ENCODE measurements at places on chromosomes 11 and 22.
A peak's percentile ranks its signal among the peaks of the same experiment; 100 is the strongest.

DNA sequence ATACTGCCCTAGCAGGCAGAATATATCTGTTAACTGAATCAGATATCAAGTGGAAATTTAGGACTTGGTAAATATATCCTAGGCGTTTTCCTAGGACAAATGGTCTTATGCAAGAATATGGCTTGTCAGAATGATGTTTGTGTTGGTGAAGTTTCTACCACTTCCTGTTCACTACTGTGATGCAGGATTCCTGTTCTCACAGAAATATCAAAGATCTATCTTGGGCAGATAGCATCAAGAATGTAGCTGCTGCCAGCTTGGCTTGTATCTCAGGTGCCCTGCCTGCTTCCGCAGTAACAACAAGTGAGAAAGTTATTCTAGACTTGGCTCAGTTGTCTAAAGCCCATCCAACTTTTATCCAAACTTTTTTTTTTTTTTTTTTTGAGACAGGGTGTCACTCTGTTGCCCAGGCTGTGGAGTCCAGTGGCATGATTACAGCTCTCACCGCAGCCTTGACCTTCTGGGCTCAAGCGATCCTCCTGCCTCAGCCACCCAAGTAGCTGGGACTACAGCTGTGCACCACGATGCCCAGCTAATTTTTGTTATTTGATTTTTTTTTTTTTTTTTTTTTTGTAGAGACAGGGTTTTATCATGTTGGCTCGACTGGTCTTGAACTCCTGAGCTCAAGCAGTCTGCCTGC lies 61.3 kb downstream of the PPME1 start:
- DNase-seq, result no peak

DNA sequence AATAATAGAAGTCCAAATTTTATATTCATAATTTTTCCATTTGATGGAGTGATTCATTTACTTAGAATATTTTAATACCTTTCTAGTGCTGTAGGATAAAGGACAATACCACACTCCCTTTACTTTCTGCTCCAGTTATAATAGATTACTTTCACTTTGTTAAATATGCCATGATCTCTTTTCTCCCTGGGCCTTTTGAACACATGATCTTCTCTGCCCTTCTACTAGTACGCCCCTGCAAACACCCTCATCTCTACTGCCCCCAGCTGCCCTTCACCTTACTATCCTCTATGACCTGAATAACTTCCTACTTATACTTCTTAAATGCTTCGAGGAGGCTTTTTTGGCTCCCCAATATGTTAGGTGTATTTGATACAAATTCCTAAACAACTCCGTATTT lies 177.3 kb downstream of the GUCY1A2 start:
- no peak for DNase-seq

DNA sequence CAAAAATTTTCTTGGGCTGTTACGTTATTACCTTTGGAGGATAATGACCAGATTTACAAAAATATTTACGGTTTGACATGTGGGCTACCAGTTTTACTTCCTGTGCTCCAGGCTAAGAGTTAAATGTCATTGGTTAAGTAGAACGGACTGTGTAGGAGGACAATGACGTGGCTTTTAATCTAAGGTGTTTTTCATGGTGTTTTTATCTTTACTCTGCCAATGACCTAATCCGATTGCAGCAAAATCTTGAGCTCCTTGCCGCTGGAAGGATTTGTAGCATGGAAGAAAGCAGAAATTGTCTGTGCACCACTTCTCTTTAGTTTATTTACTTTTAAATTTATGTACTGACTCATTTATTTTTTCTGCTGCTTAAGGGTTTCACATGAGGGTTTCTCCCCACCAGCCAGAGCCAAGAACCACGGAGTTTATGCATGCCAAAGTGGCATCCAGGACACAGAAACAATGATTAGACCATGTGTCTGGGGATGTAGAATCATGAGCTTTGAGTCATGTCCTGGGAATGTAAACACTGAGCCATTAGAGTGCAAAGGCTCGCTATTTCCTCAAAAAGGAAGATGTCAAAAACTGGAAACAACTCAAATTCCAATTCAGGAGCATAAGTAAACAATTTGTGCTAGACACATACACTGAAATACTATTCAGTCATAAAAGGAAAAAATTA lies 1.9 kb upstream of the CARD16 start:
- no peak for DNase-seq

DNA sequence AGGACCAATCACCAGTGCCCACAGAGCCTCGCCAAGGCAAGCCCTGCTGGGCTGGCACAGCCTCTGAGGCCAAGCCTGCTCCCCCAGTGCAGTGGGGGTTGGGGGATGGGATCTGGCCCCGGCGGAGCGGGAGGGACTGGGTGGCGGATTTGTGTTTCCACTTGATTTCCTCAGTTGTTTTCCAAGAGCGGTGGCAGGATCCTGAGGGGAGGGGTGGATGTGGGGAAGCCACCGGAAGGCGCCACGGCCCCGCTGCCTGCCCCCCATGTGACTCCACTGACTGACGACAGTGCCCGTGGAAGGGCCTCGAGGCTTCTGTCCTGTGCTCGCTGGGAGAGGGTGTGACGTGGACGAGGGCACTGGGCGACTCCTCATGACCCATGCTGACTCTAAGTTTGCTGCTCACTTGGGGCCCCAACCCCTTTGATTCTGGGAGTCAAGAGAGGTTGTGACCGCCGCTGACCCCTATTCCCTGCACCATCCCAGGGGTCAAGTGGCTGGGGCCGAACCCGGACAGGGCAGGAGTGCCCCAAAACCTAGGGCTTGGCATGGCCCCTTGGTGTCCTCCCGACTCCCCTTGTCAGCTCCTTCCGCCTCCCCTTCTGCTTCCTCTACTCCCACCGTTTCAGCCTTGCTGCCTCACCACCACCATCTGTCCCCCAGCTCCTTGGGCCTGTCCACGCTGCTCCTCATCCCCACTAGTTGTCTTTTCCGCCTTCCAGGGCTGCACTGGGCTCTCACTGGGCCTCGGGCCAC lies 23.5 kb upstream of the PICK1 start:
- no peak for DNase-seq

- no peak for DNase-seq
Measured at GRCh38 chr11:127066401-127067090, 66.0 kb upstream of the KIRREL3 start.

DNA sequence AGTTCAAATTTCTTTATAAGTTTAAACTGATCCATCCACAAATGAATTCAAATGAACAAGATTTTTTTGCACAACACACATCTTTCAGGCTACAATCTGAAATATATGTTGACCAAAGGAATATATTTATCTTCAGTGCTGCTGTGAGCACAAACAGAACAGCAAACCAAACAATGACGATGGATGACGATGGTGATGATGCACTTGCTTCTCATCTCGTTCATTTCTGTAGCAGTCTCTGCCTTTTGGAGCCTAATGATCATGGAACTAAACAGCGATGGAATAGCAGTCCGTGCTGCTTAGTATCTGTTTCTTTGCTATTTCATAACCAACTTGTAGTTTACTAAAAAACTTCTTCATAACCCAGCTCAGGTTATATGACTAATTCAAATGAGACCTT lies 220.7 kb upstream of the BLID start:
- no peak for DNase-seq

- DNase-seq, result no peak
Measured at GRCh38 chr11:126499131-126499752, 143.8 kb downstream of the ST3GAL4 start.

DNA sequence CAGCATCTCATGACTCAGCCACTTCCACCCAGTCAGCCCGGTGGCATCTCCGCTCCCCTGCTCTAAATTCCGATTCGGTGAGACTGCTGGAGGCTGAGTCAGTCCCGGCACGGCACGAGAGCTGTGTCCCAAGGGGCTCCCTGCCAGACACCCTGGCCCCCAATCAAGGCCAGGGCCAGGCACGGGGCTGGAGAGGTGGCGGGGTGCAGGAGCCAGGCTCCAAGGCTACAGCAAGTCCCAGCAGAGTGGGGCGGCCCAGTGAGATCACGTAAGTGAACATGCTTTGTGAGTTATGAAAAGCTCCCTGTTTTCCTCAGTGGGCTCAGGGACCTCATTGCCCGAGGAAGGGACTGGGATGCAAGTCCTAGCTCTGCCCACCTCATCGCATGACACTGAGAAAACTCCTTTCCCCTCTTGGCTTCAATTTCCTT lies 3.0 kb downstream of the C11orf68 start:
- DNase-seq, result no peak

- DNase-seq, result no peak
Measured at GRCh38 chr11:130792772-130793171, 123.5 kb downstream of the SNX19 start.

DNA sequence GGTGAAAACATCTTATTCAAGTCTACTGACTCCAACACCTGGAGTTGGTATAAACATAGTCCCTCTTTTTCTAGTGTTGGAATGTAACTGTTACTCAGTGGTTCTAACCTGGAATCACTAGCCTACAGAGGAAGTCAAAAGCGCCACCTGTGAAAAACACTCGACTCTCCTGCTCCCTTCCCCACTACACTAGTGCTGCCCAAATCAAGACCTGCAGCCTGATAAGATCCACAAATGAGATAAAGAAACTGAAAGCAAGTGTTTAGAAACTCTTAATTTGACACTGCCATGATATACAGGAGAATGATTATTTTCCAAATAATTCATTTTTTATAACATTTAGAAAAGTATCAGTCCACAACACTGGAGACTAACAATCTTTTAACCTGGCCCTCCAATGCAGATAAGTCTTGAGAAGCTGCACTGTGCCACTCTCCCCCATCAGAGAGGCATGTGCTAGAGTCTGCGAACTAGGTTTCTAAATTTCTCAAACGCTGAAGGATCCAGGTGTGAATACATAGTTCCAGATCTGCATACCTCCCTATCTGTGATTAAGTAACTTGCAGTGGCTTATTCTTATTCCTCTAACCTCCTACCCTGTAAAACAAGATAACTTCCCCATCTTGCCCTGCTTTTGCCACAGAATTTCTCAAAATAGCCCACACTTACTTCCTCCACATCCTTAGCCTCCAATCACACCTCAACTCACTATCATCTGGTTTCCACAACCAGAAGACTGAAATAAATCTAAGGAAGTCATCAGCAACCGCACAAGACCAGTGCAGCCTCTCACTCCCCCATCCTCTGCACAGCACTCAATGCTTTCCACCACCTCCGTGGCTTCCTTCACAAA lies 88.1 kb downstream of the RRAS2 start:
- peak; percentile 76 for DNase-seq

DNA sequence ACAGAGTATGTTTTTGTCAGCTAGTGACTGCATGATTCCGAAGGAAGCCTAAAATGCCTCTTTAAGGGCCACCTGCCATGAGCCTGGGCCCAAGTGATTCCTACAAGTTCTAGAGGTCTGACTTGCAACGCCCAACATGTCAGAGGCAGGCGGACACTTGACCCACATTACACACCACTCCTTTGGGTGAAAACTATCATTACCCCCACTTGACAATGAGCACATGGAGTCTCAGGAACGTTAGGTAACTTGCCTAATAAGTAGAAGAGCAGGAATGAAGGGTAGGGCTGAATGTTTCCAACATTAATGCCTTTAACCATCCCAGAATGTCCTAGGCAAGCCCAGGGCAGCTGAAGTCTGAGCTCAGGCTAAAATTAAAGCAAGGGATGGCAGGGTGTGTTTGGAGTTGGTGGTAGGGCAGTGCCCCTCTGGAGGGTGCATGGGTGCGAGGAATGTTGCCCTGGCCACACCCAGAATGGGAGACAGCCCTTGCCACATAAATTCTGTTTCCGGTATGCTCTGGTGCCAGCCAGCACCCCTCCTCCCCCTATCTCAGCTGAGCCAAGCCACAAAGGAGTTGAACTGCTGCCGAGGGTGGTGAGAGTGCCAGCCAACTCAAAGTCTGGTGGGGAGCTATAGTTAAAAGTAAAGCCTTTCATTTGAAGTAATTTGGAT lies 2.5 kb downstream of the PLAAT2 start:
- no peak for DNase-seq

GRCh38 chr11:96162816-96163499 lies 180.0 kb downstream of the MAML2 start:
- DNase-seq, result no peak

- no peak for DNase-seq
Measured at GRCh38 chr11:83220260-83220659, 26.7 kb downstream of the ANKRD42 start.

DNA sequence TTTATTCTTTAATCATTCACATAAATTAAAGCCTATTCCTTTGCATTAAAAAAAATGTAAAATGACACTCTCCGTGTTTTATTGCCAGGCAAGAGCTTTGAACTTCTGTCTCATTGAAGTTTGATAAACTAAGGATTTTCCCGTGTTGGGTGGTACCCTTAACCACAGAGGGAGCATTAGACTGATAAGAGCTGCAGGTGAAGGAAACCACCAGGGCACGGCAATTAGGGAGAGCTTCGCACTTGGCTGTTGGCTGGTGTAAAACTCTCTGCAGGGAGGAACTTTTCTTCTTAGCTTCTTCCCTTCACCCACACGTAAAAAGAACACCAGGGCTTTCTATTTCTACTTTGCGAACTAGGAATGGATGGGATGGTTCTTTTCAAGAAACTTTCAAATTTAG lies 47.0 kb downstream of the CSTPP1 start:
- no peak for DNase-seq

- DNase-seq, result no peak
Measured at GRCh38 chr22:23673050-23673620, 17.7 kb upstream of the RGL4 start.

DNA sequence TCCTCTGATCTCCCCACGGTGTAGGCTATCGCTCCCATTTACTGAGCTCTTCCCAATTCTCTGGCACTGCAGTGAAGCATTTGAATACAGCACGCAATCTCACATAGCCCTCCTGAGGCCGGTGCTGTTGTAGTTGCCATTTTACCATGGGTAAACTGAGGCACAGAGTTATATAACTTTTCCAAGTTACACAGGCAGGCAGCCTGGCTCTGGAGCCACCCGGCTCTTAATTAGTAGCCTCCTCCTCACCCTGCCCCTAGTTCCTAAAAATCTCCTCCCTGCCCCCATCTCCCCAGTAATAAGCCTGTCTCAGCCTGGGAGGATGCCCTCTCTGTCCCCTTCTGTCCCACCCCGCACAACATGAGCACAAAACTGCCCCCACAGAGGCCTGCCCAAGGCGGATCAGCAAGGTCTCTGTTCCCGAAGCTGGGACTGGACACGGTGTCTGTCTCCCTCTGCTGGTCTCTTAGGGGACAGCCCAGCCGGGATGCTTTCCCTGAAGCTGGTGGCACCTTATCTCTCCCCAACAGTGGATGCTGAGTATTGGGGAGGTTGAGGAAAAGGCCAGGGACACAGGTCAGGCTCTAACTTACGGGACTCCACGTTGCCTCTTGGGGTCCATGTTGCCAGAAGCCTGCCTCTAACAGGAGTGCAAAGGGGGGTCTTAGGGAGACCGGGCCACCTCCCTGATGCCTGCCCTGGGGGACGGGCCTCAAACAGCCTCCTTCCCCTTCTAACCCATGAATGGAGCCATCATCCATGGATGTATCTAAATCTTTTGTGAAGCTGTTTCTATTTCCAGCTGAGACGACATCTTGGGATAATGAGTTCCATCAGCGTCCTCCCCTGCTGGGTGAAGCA lies 9.1 kb upstream of the CLCF1 start:
- peak; percentile 90 for DNase-seq
